ENCODE measurements at places on chromosomes 7 and 10.

DNA sequence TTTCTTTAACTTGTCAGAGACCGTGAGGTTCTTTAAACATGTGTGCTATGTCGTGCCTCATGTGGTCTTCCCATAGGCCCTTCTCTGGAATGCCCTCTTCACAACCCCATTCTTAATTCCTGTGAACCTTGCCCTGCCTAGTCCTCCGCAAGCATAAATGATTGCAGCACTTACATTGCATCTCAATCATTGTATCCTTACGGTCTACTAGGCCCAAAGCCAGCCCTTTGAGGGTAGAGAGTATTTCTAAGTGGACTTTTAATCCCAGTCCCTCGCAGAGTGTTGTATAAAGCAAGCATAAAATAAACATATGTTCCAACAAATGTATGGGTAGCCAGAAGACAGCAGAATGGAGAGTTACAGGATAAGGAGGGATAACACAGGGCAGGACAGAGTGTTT lies 92.1 kb upstream of the FAM133B start:
- DNase-seq: no peak

GRCh38 chr7:7617550-7617949 lies 23.0 kb upstream of the UMAD1 start:
- DNase-seq: no peak

GRCh38 chr7:76139670-76140069 lies 62.0 kb upstream of the SRRM3 start:
- no peak for DNase-seq

DNA sequence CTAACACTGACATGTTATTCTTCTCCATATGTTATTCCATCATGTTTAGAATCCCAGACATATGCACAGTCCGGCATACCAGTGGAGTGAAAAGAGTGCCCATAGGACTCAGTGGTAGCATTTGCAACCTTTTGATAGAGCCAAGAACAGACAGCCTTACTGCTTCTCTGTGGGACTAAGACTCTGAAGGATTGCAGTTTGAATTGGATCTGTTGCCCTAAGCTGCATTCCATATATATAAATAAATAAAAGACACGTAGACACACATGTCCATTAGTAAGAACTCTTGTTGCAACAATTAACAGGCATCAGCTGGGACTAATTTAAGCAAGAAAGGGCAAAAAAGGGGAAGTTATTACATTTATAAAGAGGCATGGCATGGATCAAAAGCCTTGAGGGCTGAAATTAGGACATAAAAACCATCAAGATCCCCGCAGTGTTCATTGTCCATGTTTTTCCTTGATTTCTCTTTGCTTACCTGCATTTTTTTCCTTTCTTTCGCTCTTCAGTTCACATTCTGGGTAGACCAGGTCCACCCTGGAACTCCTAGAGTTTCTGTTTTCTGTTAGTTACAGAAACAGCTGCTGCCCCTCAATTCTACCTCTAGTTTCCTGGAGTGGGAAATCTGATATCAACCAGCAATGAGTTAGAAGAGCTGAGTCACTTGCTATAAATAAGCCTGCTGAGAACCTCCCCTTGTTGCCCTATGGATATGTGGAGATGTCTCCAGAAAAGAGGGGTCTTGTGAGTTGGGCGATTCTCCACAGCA lies 132.4 kb downstream of the SORCS1 start:
- DNase-seq: no peak

- no peak for DNase-seq
Measured at GRCh38 chr10:58335306-58336005, 650 bp downstream of the UBE2D1 start.

GRCh38 chr10:9656386-9656785 lies 1361.3 kb upstream of the CELF2 start:
- DNase-seq: no peak

DNA sequence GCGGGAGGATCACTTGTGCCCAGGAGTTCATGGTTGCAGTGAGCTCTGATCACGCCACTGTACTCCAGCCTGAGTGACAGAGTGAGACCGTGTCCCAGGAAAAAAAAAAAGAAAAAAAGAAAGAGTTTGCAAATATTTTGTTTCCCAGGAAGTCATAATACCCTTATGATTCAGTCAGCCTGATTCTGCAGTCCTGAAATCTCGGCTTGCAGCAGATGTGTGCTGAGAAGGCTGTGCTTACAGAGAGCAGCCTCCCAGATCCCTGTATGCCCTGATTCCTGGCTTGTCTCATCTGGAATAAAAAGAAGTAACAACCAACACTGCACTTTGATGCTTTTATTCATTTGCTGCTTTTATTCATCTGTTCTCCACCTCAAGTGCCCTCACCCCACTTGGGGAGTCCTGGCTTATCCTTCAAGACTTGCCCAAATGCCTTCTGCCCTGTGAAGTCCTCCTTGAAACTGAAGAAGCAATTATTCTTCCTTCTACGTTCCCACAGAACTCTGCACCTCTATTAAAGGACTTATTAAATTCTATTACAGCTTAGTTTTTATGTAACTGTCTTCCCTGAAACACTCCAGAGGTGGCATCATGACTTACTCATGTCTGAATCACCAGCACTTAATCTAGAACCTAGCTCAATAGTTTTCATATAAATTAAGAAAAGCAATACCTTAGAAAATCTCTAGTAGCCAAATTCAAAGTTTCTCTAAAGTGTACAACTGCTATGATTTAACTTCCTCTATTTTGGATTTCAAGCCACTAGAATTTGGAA lies 27.7 kb upstream of the BPGM start:
- DNase-seq: no peak

GRCh38 chr10:49627644-49628247 lies 13.9 kb downstream of the CHAT start:
- no peak for DNase-seq

DNA sequence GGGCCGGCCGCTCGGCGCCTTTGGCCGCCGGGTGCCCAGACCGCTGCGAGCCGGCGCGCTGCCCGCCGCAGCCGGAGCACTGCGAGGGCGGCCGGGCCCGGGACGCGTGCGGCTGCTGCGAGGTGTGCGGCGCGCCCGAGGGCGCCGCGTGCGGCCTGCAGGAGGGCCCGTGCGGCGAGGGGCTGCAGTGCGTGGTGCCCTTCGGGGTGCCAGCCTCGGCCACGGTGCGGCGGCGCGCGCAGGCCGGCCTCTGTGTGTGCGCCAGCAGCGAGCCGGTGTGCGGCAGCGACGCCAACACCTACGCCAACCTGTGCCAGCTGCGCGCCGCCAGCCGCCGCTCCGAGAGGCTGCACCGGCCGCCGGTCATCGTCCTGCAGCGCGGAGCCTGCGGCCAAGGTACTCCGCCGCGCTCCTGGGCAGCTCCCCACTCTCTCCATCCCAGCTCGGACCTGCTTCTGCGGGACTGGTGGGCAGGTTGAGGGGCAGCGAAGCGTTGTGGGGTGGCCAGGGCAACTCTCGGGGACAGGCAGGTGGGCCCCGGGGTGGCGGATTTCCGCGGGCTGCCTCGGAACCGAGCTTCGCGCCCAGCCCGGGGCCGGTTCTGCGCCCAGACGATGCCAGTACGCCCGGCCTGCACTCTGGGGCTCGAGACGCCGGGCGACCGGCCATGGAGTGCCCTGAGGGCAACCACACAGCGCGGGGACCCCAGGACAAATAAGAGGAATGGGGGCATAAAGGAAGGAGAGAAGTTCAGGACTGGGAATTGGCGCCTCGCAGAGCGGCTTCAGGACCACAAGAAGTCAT lies 578 bp downstream of the HTRA1 start:
- DNase-seq: no peak

DNA sequence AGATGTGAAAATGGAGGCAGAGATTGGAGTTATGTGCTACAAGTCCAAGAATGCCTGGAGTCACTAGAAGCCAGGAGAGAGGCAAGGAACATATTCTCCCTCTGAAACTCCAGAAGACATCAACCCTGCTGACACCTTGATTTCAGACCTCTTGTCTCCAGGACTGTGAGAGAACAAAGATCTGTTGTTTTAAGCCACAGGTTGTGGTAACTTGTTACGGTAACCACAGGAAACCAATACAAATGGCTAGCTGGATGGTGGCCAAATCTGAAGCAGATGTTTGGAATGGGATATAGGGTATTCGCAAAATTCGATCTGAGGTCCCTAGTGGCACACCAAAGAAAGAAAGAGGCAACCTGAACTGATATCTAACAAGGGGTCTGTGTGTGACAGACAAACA lies 129.0 kb downstream of the HERPUD2 start:
- no peak for DNase-seq

DNA sequence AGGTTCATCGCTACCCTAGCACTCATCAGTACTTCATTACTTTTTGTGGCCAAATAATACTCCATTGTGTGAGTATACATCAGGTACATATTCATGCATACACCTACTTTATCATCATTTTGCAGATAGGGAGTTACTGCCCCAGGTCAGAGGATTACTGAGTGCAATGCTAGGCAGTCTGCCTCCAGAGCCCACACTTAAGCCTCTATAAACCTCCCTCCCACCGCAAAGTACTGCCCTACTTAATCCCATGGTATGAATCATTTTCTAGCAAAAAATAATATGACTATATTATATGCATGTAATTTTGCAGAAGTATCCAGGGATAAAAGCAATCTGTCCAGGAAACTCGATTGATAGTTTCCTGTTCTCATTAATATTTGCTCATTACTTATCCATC lies 194.3 kb downstream of the GRID1 start:
- no peak for DNase-seq

- DNase-seq: no peak
Measured at GRCh38 chr10:102752266-102752930, 8.7 kb downstream of the WBP1L start.

- no peak for DNase-seq
Measured at GRCh38 chr7:127711872-127712271, 59.9 kb downstream of the SND1 start.

DNA sequence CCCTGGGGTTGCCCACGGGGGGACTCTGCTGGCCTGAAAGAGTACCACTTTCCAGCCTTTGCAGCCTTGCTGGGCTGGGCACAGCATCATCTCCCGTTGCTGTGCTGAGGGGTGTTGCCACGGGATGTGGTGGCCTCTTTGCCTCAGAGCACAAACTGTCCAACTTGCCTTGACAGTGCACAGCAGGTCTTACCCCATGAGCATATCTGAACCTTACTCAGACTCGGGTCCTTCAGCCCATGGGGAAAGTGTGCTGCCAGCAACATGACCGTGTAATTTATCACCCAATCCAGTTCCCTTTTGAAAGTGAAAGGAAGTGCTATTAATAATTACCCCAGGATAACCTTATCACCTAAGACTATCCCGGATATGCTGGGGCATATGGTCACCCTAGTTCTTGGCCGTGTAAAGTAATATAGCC lies 46.8 kb downstream of the TBXAS1 start:
- DNase-seq: no peak

Measured in stimulated activated CD4-positive, alpha-beta T cell treated with anti-CD3 and anti-CD28 coated beads, Interleukin-1b, Interleukin-23, amount 100 ng/mL, for 24 hours (primary cell).